ENCODE measurements at places on chromosomes 3 and 15.

DNA sequence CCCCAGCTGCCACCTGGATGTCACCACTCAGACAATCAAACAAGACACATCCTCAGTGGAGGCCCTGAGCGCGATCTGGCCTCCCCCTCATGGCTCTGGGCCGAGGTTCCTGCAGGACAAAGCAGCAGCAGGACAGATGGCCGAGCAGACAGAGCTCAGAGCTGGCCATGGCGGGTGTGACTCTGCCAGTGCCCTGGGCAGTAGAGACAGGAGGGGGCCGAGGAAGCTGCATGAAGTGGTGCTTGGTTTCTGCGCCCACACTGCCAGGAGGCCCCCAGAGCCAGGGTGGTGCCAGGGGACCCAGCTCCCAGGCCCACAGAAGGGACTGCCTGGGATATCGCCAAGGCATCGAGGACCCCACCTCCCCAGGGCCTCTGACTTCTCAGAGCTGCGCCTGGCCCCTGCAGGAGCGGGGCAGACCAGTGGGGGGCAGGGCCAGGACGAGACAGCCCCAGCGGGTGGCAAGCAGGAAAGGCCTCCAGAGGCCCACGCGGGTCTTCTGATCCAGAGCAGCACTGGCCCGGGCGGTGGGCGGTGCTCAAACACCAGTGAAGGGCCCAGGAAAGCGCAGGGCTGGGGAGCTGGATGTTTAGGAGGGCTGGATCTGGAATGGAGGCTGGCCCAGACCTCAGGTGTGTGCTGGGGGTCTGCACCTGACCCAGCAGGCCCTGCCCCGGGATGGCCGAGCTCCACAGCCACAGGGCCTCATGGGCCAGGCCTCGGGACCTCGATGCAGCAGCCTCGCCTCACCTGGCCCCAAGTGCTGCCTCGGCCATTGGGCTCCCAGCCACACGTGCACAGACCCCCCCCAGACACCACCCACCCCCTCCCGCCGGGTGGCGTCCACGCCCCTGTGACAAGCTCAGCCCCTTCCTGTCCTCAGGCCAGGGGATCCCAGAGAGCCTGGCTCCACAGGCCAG is 76.0 kb downstream of the GOLGA8G start:
- DNase-seq: no peak

DNA sequence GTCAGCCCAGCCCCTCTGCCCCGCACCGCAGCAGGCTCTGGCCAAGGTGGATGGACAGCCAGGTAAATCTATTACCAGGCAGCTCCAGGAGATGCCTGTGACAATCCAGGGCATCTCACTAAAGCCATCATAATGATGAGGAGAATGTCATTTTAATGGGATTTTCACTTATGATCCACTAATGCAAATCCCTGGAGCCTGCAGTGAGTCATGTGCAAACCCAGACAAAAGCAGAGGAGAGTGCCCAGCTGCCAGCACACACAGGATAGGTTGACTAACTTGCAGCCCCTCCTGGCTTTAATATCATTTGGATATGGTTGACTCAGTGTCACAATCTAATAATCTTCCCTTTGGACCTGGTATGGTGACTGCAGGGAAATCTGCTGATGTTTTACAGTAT is 206.9 kb upstream of the TRIM42 start:
- no peak for DNase-seq

DNA sequence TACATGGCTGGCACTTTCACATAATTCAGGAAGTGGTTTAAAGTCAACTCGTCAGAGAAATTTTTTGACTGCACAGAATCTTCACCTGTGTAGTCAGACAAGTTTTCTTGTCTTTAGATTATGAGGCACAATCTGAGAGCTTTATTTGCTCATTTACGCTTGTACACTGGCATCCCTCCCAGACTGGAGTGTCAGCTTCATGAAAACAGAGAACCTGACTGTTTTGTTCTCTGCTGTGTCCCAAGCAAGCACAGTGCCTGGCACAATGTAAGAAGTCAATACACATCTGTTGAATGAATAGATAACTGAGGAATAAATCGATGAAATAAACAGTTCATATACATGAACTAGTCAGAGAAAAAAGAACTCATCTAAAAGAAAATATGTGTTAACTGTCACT is 846.1 kb upstream of the CFAP20DC start:
- DNase-seq: no peak

DNA sequence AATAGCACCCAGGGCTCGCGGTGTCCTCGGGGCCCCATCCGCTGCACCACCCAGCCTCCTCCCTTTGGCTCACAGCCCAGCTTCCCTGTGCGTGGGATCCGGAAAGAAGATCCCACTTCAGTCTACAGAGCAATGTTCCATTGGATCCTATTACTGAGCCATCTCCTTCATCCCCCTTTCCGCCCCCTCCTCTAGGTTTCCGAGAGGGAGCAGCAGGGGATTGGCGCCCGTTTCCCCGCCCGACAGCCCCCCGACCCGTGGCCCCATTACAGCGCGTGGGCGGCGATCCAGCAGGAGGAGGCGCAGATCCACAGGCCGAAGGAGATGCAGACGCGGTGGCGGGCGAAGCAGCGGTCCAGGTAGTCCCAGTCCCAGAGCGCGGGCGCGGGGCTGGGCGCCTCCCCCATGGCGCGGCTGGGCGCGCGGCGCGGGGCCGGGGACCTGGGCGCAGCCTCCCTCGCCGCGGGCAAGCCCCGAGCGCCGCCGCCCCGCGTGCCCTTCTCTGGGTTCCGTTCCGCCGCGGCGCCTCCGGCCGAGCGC is 340 bp downstream of the TMEM44 start:
- DNase-seq: peak; percentile 41

GRCh38 chr3:29796808-29797207 is 515.9 kb downstream of the RBMS3 start:
- no peak for DNase-seq

GRCh38 chr15:98794211-98794610 is 145.9 kb downstream of the IGF1R start:
- no peak for DNase-seq

- DNase-seq: no peak
Observed at GRCh38 chr15:36484038-36484778, 95.2 kb upstream of the CDIN1 start.

GRCh38 chr15:33086500-33087121 is 107.9 kb downstream of the FMN1 start:
- DNase-seq: no peak

DNA sequence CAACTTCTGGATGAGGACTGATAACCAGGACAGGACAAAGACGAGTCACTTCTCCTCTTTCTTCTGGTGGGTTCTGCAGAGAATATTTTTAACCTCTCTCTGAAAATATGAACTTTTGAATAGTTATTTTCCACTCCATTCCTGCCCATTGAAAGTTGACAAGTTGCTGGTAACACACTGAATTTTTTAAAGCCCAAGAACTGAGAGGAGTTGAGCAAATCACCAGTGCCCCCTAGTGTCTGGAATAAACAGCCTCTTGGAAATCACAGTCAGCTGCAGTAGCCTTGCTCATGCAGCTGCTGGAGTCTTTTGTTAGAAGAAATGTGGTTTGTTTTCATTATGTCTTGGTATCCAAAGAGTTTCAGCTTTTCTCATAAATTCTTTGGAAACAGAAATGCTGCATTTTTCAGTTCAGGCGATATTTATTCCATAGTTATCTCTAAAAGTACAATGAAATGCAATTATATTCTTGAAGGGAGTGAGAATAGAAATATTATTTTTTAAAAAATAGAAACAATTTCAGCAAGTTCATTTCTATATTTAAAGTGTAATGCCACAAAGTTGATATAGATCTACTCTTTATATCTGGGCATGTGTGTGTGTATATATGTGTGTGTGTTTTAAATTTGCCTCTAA is 741.0 kb upstream of the CBLB start:
- peak; percentile 8 for DNase-seq

- DNase-seq: no peak
Observed at GRCh38 chr15:28112962-28113361, 13.8 kb upstream of the OCA2 start.

DNA sequence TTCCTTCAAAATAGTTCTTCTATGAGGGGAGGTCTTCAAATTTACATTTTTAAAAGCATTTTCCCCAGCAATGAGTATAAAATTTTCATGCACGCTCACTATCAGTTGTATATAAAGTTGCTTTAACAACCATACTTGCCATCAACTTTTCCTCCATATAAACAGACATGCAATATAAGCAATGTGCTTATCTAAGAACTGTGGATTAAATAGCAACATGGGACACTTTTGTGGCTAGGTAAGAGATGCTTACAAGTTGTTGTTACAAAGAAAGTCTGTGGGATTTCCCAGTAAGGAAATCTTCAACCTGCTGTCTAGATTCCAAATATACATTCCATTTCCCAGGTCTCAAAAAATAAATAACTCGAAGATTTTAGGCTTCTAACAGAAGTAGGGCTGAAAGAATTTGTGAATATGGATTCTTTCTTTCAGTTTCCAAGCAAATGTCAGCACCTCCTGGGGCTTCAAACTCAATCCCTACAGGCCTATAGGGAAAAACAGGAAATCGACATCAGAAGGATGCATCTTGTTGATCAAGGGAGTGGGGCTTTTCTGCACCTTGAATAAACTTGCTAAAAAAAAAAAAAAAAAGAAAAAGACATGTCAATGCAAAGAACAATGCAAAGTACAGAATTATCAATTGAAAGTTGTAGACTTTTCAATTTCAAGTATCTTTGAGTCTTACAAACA is 16.1 kb downstream of the TNIK start:
- DNase-seq: no peak

GRCh38 chr15:56105855-56106254 is 112.4 kb upstream of the NEDD4 start:
- DNase-seq: no peak

GRCh38 chr15:32718227-32718820 is 520 bp downstream of the GREM1 start:
- peak; percentile 41 for DNase-seq

GRCh38 chr3:136898954-136899353 is 36.9 kb downstream of the NCK1 start:
- DNase-seq: no peak

DNA sequence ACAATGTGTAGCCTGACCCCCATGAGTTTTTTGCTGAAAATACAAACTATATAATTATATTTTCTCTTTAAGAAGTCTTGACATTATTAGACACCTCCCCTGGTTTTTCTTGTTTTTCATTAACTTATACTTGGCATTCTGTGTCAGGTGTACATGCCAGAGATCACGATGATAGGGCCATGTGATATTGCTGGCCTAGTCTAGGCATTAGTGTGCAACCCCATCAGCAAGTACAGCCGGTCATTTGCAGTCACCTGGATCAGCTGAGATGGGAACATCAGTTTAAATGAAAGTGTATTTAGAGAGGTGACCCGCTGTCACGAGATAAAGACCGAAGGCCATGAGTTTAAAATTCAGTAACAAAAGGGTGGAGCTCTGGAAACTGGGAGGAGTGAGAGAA is 12.6 kb upstream of the SPPL2A start:
- no peak for DNase-seq

DNA sequence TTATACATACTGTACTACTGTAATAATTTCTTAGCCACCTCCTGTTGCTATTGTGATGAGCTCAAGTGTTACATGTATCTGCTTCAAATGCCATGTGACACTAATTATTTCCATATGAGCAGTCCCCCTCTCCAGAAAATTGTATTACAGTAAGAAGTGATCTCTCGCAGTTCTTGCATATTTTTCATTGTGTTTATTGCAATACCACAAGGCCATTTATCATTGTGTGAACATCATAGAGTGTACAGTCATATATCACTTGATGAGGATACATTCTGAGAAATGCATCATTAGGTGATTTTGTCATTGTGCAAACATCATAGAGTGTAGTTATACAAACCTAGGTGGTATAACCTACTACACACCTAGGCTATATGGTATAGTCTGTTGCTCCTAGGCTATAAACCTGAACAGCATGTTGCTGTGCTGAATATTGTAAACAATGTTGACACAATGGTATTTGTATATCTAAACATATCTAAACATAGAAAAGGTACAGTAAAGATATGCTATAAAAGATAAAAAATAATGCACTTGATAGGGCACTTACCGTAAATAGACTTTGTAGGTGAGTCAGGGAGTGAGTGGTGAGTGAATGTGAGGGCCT is 189.6 kb upstream of the MLF1 start:
- no peak for DNase-seq

GRCh38 chr15:81398456-81398855 is 24.4 kb upstream of the TMC3 start:
- no peak for DNase-seq

- DNase-seq: no peak
Observed at GRCh38 chr3:148971401-148972163, 19.8 kb upstream of the GYG1 start.

GRCh38 chr3:45776611-45777010 is 19.7 kb downstream of the SLC6A20 start:
- DNase-seq: no peak

DNA sequence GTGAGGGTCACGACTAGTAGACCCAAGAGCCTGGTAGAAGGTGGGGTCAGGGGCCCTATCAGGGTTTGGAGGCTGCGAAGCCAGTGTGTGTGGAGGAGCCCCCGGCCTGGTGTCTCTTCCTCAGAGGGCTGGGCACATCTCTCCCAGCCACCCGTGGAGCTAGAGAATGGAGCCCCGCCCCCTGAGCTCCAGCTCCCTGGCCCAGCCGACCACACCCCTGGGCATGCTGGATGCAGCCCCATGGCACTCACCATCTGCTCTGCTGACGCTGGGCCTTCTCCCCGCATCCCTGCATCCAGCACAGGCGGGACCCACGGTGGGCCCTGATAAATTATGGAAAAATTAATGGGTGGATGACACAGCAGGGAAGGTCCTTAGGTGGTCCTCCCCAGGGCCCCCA is 17.5 kb downstream of the ANKRD63 start:
- DNase-seq: no peak

- no peak for DNase-seq
Observed at GRCh38 chr3:55544219-55544618, 57.1 kb upstream of the WNT5A start.

DNA sequence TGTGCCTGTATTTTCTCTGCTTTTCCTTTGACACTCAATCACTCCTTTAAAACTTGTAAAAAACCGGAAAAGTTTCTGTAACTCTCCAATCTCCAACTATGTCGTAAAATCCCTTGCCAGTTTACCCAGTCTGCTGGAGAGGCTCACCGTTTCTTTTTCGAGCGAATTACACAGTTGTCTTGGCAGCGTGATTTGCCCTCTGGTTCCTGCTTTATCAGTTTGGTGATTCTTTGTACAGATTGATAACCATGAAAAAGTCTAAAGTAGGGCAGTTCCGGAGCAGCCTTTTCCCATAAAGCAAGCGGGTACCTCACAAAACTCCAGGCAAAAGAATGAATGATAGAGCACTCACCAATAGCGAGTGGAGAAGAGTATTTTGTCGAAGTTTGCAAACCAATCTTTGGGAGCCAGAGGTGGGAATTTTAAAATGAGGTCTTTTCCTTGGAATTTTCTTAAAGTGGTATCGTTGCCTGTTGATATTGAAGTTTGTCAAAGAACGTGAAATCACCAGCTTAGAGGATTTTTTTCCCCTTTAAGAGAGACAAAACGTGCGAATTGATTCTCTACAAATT is at the start of gene TTC23:
TTC23 (minus strand) TSS at position 312 of the 572 bp plus-strand sequence. CDS start 20,869 bp downstream, outside the sequence.
- DNase-seq: peak; percentile 39

DNA sequence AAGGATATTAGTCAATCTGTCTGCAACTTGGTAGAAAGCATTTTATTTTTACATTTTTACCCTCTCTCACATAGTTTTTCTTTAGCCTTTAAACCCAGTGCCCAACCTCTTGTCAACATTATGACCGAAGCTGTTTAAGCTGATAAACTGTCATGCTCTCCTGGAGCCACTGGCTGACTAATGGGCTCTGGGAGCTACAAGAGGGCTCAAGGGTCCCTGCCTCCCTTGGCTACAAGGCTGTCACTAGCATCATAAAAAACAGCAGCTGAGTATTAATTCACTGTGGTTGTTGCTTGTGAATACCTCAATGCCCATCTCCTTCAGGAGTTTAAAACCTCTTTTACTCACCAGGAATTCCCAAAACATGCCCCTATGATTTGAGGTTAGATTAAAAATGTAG is 237.9 kb downstream of the ZMAT3 start:
- DNase-seq: no peak

All from frontal cortex (tissue), 4 donors.